NCI-H446 (cell line): ENCODE measurements at places on chromosomes 3 and 15.
A peak's percentile ranks its signal among the peaks of the same experiment; 100 is the strongest.

GRCh38 chr15:40691737-40692136 lies 3.2 kb upstream of the RAD51 start:
- DNase-seq: no peak

GRCh38 chr3:186946756-186947375 lies 16.5 kb downstream of the ST6GAL1 start:
- no peak for DNase-seq

DNA sequence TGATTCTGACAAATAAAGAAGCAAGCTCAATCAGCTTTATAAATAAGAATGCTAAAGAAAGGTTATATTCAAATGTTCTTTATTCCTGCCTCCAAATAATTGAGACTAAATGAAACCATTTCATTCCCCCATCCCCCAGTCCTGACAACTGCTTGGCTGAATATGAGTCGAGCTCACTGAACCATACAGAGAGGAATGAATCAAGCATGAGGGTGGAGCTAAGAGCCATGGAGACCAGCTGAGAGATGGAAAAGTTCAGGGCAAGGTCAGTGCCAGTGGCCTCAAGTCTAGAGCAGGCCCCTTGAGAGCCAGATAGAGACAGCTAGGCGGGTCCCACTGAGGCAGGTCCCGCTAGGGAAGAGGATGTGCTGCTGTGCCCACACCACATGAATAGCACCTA lies 188.7 kb upstream of the EIF1B start:
- DNase-seq: no peak

DNA sequence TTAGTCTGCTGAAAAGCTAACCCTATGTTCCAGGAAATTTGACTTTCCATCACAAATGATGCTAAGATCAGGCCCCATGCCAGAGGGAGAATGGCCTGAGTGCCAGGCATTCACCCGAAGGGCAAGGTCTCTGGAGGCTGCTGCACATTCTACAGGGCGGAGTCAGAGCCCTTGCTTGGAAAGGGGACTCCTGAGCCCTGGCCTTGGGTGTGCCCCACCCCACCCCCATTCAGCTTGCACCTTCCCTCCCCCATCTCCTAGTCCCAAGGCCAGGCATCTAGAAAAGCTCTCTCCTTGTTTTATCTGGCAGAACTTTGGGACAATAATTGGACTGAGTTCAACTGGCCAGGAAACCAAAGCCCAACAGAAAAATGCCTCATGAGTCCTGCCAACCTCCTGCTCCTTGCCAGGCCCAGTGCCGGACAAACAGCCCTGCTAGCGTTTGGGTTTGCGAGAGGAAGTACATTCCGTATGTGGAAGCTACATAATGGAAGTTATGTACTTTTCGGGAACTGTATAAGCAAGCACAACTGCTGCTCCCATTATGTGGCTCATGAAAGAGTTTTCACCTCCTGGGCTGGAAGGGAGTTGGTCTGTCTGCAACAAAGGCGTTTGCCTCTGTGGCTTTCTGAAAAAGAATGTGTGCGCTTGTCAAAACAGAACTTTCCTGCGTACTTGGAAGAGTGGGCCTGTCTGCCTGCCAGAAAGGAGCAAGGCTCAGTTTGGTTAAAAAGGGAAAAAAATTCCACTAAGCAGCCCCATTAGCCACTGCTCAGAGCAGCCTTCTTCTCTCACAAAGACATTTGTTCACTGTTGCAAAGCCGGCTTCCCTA lies 321.5 kb upstream of the CTNNB1 start:
- DNase-seq: peak; percentile 23

GRCh38 chr15:70254311-70254869 lies 156.7 kb upstream of the TLE3 start:
- DNase-seq: no peak

- DNase-seq: no peak
Observed at GRCh38 chr3:15099364-15100098, 583 bp upstream of the RBSN start.

- DNase-seq: no peak
Observed at GRCh38 chr3:159139326-159139725, 337.5 kb downstream of the MFSD1 start.

DNA sequence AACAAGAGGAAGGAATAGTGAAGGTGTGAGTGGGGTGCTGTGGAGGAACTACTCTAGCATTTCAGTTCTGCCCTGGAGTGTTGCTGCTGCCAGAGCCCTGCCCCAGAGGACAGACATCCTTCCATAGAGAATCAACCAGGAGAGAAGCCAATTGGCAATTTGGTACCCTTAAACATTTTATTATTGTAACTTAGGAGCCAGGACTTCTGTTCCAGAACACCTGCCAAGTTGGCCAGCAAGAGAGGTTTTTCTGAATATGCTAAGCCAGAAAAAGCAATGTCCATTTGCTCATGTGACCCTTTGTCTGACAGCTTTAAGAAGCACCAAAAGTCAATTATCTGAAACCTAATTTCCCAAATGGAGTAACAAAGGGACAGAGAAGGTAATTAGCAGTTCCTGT lies 264.9 kb downstream of the MEX3B start:
- peak; percentile 91 for DNase-seq

DNA sequence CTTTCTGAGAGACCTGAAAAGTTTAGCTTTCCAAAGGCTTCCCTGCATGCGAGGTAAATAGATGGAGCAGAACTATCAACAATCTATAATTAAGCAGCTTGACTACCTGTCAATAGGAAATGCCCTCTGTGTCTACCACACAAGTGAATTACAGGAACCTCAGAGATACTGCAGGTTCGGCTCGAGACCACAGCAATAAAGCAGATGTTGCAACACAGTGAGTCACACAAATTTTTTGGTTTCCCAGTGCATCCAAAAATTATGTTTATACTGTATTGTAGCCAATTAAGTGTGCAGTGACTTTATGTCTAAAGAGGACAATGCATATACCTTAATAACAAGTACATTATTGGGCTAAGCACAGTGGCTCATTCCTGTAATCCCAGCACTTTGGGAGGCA lies 252.0 kb downstream of the UBE2E2 start:
- no peak for DNase-seq

DNA sequence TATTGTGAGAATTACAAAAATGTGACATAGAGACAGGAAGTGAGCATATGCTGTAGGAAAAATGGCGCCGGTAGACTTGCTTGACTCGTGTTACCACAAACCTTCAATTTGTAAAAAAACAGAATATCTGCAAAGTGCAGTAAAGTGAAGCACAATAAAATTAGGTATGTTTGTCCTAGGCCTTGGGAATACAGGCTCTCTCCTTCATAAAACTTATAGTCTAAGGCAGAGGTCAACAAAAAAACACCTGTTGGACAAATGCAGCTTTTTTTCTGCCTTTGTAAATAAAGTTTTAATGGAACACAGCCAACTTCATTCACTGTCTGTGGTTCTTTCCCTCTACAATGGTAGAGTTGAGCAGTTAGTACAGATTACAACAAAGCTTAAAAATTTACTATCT lies 216.8 kb upstream of the SATB1 start:
- no peak for DNase-seq

- no peak for DNase-seq
Observed at GRCh38 chr3:149650828-149651227, 7.0 kb downstream of the WWTR1 start.

- DNase-seq: peak; percentile 50
Observed at GRCh38 chr15:75694241-75695182, 18.1 kb downstream of the CSPG4 start.

- DNase-seq: no peak
Observed at GRCh38 chr3:138450181-138450580, 15.8 kb downstream of the ESYT3 start.

GRCh38 chr3:5504135-5504534 lies 316.6 kb downstream of the EDEM1 start:
- no peak for DNase-seq

- DNase-seq: no peak
Observed at GRCh38 chr3:102936511-102937045, 501.8 kb downstream of the ZPLD1 start.

GRCh38 chr15:38216763-38217162 lies 35.9 kb upstream of the SPRED1 start:
- DNase-seq: no peak

GRCh38 chr3:38154033-38154494 lies 11.3 kb upstream of the OXSR1 start:
- no peak for DNase-seq

DNA sequence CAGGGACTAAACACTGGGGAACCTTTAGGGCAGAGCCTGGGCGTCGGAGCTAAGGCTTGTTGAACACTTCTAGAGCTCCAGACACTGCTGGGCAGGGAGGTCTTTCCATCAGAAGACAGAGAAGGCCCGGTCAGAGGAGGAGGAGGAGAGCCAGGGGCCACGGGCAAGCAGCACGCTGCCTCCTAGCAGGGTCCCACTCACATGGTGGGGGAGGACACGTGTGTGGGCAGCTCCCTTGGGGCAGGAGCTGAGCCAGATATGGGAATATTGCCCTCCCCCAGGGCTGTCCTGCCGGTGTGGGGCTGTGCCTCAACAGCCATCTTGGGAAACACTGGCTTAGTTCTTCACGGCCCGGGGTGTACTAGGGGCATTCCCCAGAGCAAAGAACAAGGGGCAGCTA lies 89.6 kb upstream of the TLE3 start:
- no peak for DNase-seq

DNA sequence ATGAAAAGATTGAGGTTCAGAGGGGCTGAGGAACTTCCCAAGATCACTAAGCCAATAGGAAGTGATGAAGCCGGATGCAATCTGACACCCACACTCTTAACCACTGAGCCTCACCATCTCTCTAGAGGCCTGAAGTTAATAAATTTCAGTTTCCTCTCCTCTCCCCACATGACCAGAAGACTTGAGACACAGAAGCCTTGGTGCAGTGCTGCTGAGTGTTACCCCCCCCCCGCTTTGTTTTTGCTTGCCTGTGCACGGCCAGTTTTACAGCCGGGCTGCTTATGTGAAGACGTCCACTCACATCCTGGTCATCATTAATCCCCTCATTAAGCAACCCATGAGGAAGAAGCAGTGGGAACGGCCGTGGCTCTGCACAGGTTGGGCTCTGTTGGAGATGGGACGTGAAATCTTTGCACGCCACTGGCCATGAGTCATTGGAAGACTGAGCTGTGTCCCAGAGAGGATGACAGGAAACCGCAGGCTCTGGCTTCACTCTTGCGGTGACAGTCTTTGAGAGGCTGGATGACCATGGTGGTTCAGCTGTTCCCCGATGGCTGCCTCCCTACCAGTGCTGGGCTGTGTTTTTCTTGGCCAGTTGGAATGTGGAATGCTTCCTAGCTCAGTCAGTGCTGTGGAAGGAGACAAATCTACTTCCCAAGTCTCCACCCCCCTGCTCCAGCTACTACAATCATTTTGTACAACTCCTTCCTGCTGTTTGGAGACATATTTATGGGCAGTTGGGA lies 232.6 kb upstream of the LRTM1 start:
- DNase-seq: no peak

DNA sequence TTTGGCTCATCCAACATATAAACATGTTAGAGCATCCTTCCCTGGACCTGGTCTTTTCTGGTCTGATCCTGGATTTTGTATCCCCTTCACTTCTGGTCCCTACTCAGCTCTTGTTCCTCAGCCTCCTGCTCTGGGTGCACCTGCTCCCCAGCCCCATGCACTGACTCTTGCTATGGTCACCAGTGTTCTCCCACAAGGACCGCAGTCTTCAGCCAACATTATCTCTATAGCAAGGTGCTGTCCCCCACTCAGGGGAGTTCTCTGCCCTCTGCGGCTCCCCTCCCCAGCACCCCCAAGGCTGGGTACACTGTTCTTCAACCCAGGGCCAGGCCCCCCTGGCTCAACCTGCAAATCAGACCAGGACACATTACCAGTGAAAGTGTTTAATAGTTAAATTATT lies 80.2 kb downstream of the SEC22A start:
- no peak for DNase-seq
